Fibroblast of skin of scalp (primary cell): ENCODE measurements at places on chromosomes 11 and 22.

GRCh38 chr11:77596626-77597025, 6.9 kb downstream of the AQP11 start:
- DNase-seq, result peak; percentile 75

- peak; percentile 5 for DNase-seq
Observed at GRCh38 chr11:103325686-103326069, 216.5 kb downstream of the DYNC2H1 start.

DNA sequence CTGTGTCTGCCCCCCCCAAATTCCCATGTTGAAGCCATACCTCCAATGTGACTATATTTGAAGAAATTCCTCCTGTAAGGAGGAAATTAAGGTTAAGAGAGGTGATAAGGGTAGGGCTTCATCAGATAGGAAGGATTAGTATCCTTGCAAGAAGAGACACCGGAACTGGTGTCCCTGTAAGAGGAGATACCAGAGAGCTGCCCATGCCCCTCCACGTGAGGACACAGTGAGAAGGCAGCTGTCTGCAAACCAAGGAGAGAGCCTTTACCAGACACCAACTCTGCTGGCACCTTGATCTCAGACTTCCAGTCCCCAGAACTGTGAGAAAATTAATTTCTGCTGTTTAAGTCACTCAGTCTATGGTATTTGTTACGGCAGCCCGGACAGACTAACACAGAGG, 109.3 kb downstream of the ARFGAP2 start:
- no peak for DNase-seq

DNA sequence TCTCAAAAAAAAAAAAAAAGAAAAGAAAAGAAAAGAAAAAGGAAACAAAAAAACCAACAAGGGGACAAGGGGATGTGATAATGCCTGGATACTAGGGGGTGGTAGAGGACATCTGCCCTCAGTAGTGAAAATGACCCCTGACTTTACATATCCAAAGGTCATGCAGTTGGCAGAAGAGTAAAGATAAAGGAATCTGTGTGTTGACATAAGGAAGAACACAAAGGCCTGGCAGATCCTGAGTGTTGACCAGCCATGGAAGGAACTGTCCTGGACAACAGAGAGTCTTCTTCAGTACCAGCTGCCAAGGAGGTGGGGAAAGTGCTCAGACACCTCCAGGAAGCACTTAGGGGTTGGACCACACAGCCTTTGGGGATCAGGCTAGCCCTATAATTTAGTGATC, 12.6 kb downstream of the SLC43A1 start:
- no peak for DNase-seq

DNA sequence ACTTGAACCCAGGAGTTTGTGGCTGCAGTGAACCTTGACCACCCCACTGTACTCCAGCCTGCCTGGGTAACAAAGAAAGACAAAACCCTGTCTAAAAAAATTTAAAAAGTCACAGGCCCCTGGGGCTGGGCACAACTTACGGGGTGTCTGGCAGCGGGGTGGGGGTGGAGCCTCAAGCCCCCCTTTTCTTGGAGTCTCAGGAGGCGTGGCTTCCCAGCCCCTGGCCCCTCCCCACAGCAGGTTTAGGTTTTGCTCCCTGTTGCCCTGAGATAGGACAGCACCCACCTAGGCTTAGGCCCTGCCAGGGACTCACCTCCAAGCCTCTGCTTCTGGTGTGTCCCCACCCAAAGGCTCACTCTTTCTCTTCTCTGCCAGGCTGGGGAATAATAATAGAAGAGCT, 22.4 kb downstream of the MGAT3 start:
- DNase-seq, result no peak

GRCh38 chr11:22792497-22792896, 37.1 kb downstream of the SVIP start:
- peak; percentile 75 for DNase-seq

DNA sequence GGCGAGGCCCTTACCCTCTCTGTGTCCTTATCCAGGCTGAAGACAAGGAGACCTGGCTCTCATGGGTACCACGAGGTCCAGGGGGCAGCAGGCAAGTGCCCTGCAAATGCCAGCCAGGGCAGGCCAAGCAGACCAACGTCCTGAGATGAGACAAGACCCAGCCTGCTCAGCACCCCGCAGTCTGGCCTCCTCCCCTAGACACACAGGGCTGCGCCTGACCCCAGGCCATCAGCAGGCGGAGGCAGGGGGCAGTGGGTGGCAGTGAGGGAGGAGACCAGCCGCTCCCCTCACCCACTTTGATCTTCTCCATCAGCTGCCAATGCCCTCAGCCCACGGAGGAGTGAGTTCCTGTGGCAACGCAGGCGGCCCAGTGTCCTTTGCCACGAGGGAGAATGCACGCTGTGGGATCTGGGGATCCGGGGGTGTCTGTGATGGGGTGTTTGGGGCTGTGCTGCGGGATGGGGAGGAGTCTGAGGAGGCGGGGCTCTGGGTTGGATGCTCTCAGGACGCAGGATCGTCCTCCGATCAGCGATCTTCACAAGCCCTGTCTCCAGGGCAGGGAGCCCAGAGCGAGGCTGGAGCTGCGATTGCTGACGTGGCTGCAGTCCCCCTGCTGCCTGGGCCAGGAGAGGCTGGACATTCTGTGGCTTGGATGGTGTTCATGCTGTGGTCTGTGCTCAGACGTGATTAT, 30.5 kb upstream of the PPARA start:
- DNase-seq, result peak; percentile 60

DNA sequence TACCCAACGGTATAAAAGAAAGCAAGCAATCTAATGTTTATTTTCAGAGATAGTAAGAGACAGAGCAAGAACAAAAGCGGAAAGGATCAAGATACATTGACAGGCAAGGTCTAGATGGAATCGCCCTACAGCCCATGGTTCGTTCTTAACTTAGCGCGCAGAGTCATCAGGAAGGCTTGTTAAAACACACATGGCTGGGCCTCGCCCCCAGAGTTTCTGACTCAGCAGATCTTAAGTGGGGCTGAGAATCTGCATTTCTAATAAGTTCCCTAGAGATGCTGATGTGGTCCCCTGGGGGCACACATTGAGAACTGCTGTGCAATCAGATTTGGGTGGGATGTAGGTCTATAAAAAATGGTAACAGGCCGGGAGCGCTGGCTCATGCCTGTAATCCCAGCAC, 35.8 kb upstream of the CHRM4 start:
- DNase-seq, result no peak

- DNase-seq, result no peak
Observed at GRCh38 chr11:116281173-116282160, 491.3 kb downstream of the BUD13 start.

DNA sequence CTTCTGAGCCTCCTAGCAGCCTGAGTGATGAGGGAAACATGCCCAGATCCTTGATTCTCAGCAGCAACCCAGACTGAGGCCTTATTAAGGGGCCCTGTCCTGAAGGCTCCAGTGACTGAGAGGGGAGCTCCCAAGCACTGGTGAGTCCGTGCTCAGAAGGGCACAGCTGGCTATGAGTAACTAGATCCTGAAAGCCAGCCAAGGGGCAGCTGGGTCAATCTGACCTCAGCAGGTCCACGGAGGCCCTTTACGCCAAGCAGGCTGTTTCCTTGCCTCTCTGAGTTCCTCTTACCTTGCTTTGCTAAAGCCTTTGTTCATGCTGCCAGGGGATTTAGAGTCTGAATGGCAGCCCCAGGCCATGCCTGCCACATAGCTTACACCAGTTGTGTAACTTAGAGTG, 19.3 kb upstream of the MIEF1 start:
- DNase-seq, result no peak

DNA sequence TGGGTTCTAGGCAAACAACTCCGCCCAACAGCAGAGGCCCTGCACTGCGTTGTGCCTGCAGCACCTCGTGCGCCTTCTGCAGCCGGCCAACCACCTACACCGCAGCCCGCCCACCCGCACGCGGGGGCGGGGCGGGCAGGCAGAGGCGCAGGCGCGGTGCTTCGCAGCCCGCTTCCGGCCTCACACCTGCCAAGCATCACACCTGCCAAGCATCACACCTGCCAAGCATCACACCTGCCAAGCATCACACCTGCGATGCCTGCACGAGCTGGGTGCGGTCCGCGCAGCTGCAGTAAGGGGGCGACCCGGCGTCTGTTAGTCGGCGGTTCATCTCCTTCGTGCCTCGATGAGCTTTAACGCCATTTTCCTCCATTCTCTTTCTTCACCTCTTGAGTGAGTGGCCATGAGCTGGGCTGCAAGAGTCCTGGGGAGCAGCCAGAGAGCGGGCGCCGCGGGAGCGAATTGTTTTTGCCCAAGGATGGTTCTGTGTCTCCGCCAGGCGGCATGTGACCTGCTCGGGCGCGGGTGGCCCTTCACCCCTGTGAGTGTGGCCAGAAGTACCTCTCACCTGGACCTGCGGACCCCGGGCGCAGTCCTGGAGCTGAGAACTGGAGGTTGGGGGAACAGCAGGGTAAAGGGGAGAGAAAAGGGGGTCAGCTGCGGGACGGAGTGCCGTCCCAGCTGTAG, at the start of gene LDHAL6A:
TSS of gene LDHAL6A (plus strand) at position 171 of the 687 bp plus-strand sequence. CDS start 825 bp downstream, outside the sequence.
- no peak for DNase-seq

DNA sequence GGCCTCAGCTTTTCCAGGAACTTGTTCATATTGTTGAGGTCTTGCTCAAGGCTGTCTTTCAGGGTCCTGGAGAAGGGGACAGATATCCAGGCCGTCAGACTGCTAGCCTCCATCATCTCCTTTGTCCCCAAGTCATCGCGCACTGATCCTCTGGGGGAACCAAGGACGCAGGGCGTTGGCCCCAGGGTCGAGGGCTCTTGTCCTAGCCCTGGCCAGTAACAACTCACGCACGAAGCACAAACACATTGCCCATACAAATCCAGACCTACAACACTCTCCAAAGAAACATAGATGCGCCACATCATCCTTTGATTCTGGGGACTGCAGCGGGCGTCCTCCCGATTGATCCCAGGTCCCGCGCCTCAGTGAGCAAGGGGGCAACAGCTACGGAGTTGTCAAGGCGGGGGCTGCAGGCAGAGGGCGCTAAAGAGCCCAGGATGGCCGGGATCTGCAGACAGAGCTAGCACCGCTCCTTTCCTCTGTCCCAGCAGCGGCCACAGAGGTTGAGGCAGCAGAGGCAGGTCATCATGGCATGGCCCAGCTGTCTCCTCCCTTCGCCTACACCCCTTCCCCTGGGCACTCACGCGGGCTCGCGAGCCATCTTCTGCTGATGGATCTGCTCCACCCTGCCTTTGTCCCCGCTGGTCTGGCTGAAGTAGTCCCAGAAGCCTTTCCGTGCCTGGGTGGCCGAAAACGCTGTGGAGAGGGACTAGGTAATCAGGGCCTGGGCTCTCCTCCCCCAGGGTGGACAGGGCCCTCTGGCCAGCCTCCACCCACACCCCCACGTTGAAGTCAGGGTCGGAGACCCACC, 472 bp downstream of the APOA5 start:
- peak; percentile 68 for DNase-seq

GRCh38 chr22:49242480-49242879, 585.2 kb downstream of the BRD1 start:
- no peak for DNase-seq

GRCh38 chr11:74321487-74322188, 10.2 kb upstream of the P4HA3 start:
- peak; percentile 82 for DNase-seq

DNA sequence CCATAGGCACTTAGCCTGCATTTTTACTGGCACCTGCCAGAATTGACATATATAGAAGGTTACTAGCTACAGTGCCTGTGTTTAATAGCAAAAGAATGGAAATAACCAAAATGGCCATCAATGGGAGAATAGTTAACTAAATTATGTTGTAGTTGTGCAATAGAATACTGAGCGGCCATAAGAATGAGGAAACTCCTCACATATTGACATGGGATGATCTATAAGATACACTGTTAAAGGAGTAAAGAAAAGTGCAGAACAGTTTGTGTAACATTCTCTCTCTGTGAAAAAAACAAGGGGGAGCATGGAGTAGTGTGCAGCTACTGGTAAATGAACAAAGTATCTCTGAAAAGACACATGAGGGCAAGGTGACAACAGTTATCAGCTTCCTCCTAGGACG, 21.5 kb downstream of the ARAP1 start:
- no peak for DNase-seq

DNA sequence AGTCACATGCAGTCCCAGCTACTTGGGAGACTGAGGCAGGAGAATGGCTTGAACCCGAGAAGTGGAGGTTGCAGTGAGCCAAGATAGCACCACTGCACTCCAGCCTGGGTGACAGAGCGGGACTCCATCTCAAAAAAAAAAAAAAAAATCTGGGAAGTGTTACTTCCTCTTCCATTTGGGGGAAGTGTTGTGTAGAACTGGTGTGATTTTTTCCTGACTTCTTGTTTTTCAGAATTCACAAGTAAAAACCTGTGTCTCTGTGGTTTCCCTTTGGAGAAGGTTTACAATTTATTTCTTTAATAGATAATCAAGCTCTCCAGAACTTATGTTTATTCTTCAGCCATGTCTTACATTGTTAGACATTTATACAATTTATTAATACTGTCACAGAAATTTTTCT, 396.1 kb downstream of the BRD1 start:
- DNase-seq, result no peak

DNA sequence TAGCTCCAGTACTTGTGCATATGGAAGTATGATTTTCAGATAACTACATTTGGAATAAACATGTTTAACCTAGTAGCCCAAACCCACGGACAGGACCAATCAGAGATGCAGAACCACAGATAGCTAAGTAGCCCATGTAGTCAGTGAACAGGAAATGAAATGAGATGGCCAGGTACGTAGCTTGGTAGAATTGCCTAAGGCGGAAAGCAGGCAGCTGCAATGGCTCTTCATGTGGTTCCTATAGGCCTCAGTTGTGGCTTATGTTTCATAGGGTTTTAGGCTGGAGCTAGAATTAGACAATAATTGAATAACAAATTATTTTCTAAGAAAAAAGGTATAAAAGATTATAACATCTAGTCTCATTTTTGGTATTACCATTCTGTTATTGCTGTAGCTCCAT, 86.4 kb upstream of the B3GNT6 start:
- no peak for DNase-seq

GRCh38 chr11:120403966-120404365, 67.8 kb downstream of the ARHGEF12 start:
- no peak for DNase-seq

DNA sequence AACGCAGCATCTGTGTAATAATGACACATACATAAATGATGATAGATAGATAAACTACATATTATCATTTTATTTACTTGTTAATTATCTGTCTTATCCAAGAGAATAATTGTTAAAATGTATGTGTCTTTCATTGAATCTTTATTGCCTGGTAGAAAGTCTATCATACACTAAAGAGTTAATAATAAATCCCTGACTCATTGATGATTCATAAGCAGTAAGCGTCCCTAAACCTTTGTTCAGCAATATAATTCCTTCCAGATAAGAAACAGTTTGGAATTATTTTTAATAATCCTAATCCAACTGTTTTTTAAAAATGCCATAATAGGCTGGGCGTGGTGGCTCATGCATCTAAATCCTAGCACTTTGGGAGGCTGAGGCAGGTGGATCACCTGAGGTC, 655.6 kb upstream of the CNTN5 start:
- peak; percentile 6 for DNase-seq

DNA sequence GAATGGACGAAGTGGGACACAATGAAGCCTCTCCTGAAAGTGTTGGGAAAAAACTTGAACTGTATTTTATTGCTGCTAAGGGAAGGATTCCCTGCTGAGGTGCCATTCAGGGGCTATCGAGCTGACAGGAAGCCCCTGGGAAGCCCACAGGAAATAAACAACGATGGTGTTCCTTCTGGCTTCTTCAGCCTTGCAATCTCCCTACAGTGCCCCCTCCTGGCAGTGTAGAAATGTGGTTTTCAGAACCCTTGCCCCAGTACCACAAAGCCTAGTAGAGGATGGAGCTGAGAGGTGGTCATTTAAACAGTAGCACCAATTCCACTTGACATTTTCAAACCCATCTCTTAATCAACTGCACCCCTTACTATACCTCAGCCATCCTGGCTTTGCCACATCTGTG, 676.7 kb upstream of the ARHGAP42 start:
- DNase-seq, result no peak
